ENCODE measurements at places on chromosomes 6 and 20.

DNA sequence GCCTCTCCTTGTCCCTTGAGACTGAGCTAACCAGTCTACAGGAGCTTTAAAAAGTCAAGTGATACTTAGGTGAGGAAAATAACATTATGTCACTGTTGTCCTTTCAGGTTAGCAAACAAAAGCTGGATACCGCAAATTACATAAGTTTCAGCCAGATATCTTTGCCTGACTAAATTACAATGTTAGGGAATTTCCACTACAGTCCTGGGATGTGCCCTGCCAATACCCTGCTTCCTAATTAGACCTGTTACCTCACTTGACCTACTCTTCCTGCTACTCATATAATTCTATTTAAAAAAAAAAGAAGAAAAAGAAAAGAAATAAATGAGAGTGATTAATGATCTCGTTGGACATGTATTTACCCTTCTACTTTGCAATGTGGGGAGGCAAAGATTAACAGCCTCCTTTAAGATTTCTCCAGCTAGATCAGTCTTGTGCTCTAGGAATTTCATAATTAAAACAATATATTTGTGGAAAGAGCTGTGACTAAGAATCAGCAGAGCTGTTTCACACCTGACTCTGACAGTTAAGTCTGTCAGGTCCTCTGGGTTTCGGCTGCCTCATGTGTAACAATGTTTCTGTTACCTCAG is 318.9 kb downstream of the HDGFL1 start:
- DNase-seq = no peak

DNA sequence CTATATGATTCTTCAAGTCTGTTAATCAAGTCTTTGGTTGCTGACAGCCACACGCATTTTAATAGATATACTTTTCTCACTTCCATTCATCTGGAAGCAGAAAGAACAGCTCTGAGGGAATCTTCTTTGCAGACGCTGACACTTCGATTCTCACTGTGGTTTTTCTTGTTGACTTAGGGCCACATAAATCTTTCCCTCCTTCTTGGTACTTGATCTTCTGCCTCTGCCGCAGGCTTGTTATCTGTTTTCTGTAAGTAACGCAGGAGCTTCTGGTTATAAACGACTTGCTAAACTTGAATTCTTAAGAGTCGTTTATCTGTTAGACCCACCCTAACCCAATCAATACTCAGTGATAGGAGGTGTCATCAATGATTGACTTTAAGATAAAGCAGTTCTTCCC is 268.8 kb upstream of the SULF2 start:
- no peak for DNase-seq

- no peak for DNase-seq
Measured at GRCh38 chr6:35678814-35679213, 9.9 kb downstream of the FKBP5 start.

GRCh38 chr20:37336369-37337207 is 9.4 kb upstream of the SRC start:
- peak; percentile 35 for DNase-seq

GRCh38 chr6:147741389-147741788 is 232.9 kb downstream of the SAMD5 start:
- no peak for DNase-seq

GRCh38 chr6:122853259-122853995 is 64.4 kb downstream of the SMPDL3A start:
- no peak for DNase-seq

- DNase-seq = no peak
Measured at GRCh38 chr6:12024699-12025434, 12.8 kb downstream of the HIVEP1 start.

GRCh38 chr20:57540890-57541580 is 16.1 kb upstream of the CTCFL start:
- DNase-seq = no peak

- no peak for DNase-seq
Measured at GRCh38 chr20:31987744-31988143, 19.8 kb downstream of the XKR7 start.

- DNase-seq = no peak
Measured at GRCh38 chr6:91098006-91098405, 511.1 kb upstream of the MAP3K7 start.

GRCh38 chr6:17103715-17104114 is 1.9 kb downstream of the STMND1 start:
- DNase-seq = no peak

GRCh38 chr6:71205336-71205956 is 83.2 kb upstream of the OGFRL1 start:
- DNase-seq = no peak

DNA sequence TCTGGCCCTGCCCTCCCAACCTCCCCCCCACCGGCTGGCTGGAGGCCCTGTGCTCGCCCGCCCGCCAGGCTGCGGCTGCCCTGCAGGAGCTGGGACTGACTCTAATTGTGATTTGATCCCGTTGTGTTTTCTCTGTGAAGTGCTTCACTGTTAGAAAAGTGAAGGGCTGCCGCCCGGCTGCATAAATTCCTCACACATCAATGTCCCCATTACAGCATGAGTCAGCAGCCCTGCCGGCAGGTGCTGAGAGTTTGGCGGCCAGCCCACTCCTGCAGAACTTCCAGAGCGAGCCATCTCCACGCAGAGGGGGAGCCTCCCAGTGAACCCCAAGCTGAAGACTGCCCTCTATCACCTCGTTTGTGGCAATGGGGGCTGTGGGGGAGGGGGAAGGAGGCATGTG is 137.9 kb downstream of the DLL1 start:
- no peak for DNase-seq

All from CD4-positive, alpha-beta T cell treated with Interleukin-15 for 4 hours (primary cell).